ENCODE measurements at places on chromosomes 6 and 20. TPM values are rescaled to one million over a fixed set of nuclear protein-coding genes. Genes with fewer than 3 reads are reported as not detected.

LTA gene
- 0.05 TPM for polyA plus RNA-seq

CUL9 gene
- 86.6 TPM for polyA plus RNA-seq

SCRT2 gene
- 0.19 TPM for polyA plus RNA-seq

SLC35F1 gene
- polyA plus RNA-seq = 0.31 TPM

XKR7 gene
- polyA plus RNA-seq = 1.2 TPM

RIPPLY2 gene
- polyA plus RNA-seq = 2.6 TPM

SLC35B2 gene
- 10.8 TPM for polyA plus RNA-seq

RIMS1 gene
- polyA plus RNA-seq = 0.12 TPM

SLC12A5 gene
- polyA plus RNA-seq = 12.9 TPM

LAMA4 gene
- 3.4 TPM for polyA plus RNA-seq

PTP4A1 gene
- polyA plus RNA-seq = 5.4 TPM

FAM217B gene
- polyA plus RNA-seq = 1.4 TPM

CAGE1 gene
- polyA plus RNA-seq = not detected

BICRAL gene
- polyA plus RNA-seq = 5.3 TPM

FAM83B gene
- polyA plus RNA-seq = 0.46 TPM

KIAA0408 gene
- 1.3 TPM for polyA plus RNA-seq

CCM2L gene
- polyA plus RNA-seq = 5.3 TPM

TMEM200A gene
- polyA plus RNA-seq = 7.3 TPM

BPI gene
- not detected for polyA plus RNA-seq

ME1 gene
- polyA plus RNA-seq = 3.1 TPM

DLL1 gene
- 16.4 TPM for polyA plus RNA-seq

MYLK4 gene
- 0.27 TPM for polyA plus RNA-seq

DPPA5 gene
- not detected for polyA plus RNA-seq

RBL1 gene
- polyA plus RNA-seq = 1.4 TPM

RFX6 gene
- polyA plus RNA-seq = 3.3 TPM

FBXO30 gene
- 1.5 TPM for polyA plus RNA-seq

HBS1L gene
- polyA plus RNA-seq = 18.0 TPM

SNAP25 gene
- 50.3 TPM for polyA plus RNA-seq
